Muscle of leg (tissue), 16 donors: ENCODE measurements at places on chromosomes 7 and 10. TPM values are rescaled to one million over a fixed set of nuclear protein-coding genes. Genes with fewer than 3 reads are reported as not detected.

DNA sequence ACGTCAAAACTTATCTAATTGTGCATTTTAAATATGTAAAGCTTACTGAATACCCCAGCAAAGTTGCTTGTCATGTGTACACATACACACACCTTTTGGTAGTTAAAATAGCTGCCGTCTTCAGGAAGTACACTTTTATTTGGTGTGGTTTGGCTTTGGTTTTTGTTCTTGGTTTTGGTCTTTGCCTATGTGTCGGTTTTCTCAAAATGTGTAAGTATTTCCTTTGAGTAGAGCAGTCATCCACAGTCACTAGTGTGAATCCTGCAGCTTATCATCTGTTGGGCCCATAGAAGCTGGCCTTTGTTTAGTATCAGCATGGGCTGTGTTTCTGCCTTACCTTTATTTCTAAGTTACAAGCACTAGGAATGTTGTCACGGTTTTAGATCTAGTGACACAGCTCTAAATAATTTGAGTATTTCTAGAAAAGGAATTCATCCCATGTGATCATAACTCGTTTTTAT lies 35.3 kb downstream of the NET1 start:
- H3K27me3 ChIP-seq: no peaks in the 10 kb centered on the region
- peak; percentile 63 for DNase-seq
- peaks cover 5% of the 10 kb centered on the region for H3K36me3 ChIP-seq
- H3K27ac ChIP-seq: peak overlapping the region; percentile 82

- H3K4me1 ChIP-seq: peaks cover 18% of the 10 kb centered on the region
Observed at GRCh38 chr7:36118344-36118743, 34.7 kb upstream of the EEPD1 start.

DNA sequence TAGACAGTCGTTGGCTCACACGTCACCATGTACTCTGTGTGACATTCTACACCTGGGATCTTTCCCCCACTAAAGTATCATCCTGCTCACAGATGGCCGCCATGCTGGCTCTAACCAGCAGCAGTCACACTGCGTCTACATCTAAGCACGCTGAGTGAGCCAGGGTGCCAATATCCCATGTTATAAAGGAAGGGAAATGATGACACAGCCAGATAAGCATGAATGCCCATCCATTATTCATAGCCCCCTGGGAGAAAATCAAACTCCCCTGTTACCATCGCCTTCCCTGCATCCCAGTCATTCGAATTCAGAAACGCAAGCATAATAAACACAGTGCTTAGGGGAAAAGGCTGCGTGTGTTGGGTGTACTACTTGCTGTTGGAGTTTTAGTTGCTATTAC lies 698.2 kb upstream of the AUTS2 start:
- H3K4me1 ChIP-seq: no peaks in the 10 kb centered on the region
- H3K4me3 ChIP-seq: no peak overlapping the region
- H3K36me3 ChIP-seq: no peaks in the 10 kb centered on the region
- H3K27ac ChIP-seq: no peak overlapping the region
- DNase-seq: no peak
- H3K27me3 ChIP-seq: no peaks in the 10 kb centered on the region

DNA sequence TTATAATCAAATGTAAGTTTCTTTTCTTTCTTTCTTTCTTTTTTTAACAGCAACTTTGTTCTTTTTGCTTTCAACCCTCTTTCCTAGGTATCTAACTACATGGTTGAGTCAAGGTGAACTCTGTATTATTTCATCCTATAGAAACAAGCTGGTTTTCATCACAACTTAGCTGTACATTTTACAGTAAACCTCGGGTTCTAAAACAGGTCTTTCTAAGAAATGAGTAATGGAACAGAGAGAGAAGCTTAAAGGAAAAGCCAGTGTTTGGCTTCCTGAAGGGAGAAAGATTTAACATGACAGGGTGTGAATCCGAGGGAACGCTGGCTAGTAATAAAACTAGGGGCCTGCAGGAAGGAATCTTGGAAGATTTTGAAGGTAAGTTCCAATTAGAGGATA lies 143.4 kb upstream of the ITGB1 start:
- H3K27ac ChIP-seq: no peak overlapping the region
- no peak overlapping the region for H3K4me3 ChIP-seq
- no peaks in the 10 kb centered on the region for H3K36me3 ChIP-seq

DNA sequence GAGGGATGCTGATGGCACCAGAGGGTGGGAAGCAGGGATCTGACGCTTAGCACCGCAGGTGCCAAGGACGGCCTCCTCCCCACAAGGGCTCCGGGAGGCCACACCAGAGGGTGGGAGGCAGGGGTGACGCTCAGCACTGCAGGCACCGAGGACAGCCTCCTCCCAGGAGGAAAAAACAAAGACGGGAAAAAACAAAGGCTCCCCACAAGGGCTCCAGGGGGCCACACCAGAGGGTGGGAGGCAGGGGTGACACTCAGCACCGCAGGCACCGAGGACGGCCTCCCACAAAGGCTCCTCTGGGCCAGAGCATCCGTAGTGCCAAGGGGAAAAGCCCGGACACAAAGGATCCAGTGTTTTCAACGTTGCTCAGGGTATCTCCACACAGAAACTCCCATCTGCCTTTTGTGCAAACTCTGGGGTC lies 25.6 kb downstream of the DIP2C start:
- H3K4me1 ChIP-seq: peaks cover 35% of the 10 kb centered on the region
- no peak overlapping the region for H3K27ac ChIP-seq
- DNase-seq: no peak
- H3K36me3 ChIP-seq: no peaks in the 10 kb centered on the region
- H3K4me3 ChIP-seq: no peak overlapping the region
- no peaks in the 10 kb centered on the region for H3K27me3 ChIP-seq

TRIM50 gene
- polyA plus RNA-seq: 0.44 TPM

GPR146 gene
- polyA plus RNA-seq: 3.2 TPM

COL28A1 gene
- 0.63 TPM for polyA plus RNA-seq

HKDC1 gene
- polyA plus RNA-seq: 0.33 TPM

CNPY1 gene
- polyA plus RNA-seq: not detected

EBF3 gene
- polyA plus RNA-seq: 102 TPM
